ENCODE measurements at places on chromosomes 6 and 20.

DNA sequence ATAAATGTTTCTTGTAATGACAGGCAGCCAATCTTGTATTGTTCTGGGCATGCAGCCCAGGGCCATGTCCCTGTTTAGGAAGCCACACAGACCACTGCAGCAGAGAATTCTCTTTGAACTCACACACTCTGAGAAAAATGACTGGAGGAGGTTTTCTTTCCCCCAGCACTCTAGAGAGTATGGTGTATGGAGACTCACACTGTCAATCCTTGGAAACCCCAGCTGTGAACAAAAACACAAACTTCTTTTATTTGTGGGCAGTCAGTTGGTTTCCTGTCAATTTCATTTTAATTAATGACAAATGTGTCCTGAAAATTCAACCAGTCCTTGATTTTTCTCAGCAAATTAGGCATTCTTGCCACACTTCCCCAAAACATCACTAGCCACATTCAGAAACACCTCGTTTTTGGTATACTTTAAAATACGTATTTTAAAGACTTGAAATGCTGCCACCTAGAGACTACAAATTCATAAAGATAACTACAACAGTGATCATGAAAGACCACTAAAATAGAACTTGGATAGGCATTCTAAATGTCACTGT lies 52.9 kb upstream of the UFL1 start:
- no peak for DNase-seq

DNA sequence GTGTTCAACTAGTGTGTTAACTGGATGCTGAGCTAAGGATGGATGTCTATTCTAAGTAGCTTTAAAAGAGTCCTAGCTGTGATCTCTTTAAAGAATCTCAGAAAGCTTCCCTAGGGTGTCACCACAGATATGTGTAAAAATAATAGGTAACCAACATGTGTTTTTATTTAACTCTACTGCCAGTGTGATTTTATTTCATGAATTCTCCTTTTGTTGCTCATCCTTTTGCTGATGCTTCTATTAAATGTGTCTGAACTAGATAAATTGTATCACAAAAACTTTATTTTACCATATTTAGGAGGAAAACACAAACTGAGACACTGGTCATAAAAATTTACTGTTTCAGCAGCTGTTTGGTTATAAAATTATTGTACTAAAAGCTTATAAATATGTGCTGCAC lies 809.4 kb upstream of the CITED2 start:
- no peak for DNase-seq

- DNase-seq, result no peak
Observed at GRCh38 chr6:85637579-85637978, 5.1 kb downstream of the SYNCRIP start.

GRCh38 chr6:782141-782540 lies 89.2 kb upstream of the EXOC2 start:
- no peak for DNase-seq

DNA sequence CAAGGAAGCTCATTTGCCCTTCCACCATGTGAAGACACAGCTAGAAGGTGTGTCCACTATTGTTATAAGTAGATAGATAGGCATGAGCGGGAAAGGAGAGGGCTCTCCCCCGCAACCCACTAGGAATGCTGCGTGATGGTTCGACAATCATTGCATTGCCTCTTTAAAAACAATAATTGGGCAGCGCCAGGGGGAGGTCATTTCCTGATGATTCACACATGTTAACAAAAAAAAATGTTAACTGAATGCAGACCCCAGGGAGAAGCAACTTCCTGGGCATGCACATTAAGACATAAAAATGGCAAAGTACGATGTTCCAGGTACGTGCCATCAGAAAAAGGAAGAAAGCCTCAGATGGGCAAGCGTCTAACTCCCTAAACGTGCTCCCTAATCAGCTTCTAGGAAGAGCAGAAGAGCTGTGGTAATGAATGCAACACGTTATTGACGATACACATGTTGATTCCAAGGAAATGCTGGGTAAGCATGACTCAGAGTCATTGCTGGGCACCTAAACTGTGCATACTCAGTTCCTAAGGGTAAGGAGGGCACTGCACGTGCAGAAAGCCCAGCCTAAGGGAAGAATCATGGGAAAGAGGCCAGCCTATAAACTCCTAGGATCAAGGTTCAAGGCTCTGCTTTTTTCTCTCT lies 113.7 kb downstream of the FAM217A start:
- DNase-seq, result no peak

DNA sequence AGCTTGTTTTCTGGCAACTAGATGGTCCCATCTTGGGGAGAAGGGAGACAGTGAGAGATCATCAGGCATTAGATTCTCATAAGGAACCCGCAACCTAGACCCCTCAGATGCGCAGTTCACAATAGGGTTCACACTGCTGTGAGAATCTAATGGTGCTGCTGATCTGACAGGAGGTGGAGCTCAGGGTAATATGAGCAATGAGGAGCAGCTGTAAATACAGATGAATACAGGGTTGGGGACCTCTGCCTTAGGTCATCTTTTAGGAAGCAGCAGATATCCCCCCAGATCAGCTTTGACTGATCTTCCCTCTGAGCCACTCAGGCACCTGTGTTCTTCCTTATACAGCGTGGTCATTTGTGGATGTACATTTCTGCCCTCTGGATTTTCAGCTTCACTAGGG lies 63.4 kb downstream of the SMOC2 start:
- DNase-seq, result no peak

GRCh38 chr6:4665489-4666417 lies 110.5 kb upstream of the CDYL start:
- no peak for DNase-seq
